ENCODE measurements at places on chromosomes 4 and X.

DNA sequence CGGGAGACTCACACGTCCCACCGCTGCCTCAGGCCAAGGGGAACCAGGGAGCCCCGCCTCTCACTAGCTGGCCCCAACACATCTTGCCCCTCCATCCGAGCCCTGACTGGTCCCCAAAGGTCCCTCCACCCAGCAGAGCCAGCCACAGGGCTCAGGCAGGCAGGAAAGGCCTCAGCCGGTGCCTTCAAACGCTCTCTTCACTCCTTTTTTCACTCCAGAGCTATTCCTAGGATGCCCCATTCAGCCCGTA is 1.5 kb upstream of the ARHGAP4 start:
- no peak for DNase-seq

GRCh38 chr4:133146574-133147241 is 2.4 kb upstream of the PCDH10 start:
- DNase-seq, result peak; percentile 78

DNA sequence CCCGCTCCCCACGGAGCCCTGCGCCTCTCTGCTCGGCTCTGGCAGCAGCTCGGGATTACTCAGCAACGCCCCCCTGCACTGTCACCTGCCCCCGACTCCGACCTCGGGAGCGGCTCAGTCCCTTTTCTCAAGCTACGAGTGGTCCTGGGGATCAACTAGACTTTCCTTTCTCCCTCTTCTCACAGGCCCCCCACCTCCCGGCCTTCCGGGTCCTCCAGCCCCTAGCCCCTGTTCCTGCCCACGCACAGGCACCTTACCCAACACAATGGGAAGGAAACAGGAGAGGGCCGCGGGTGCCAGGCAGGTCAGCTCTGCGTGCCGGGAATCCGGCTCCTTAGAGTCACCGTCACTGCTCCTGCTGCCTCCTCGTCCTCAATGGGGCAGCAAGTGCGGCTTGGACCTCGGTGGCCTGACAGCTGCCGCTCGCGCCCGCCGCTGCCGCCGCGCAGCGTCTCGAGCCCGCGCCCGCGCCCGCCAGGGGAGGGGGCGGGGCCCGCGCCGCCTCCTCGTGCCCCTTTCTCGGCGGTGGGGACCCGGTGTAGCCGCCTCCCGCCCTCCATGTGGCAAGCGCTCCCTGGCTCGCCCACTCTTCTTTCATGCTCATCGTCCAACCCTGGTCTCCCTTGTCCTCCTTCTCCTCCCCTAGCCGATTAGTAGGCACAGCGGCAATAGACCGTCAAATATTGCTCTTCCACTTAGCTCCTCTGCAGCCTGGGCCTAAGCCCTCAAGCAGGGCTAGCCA is at the start of gene RAB9B:
Gene RAB9B, minus strand, starts transcription at position 455 of the 742 bp plus-strand sequence. CDS start 6,473 bp downstream, outside the sequence.
- DNase-seq, result peak; percentile 32

DNA sequence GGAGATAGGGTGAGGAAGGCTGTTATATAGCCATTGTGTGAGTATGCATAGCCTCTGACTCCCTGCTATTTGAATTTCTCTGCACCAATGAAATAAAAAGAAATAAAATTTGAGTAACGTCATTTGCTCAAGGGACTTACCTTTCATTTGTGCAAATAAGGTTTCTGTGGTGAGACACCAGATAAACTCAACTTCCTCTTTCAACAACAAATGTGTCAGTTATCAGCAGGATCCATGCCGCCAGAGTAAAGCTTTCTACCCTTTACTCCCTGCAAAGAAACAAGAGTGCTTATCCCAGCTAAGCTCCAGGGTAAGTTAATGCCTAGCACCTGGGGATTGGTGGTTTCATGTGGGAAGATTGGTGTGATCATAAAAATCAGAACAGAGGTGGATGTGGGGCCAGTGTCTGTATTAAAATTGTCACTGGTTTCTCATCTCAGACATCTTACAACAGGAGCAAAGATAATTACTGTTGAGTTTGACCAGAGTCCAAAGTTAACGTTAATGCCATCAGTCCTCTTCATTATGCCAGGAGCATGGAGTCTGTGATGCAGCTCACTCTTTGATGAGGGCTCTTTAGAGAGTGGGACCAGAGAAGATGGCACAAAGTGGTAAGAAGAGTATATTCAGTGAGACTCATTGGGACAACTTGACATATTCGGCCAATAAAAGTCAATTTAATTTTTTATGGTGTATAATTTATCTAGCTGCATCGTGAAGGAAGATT is at the start of gene P2RY10:
Gene P2RY10, plus strand, starts transcription at position 206 of the 727 bp plus-strand sequence. CDS start 15,130 bp downstream, outside the sequence.
- DNase-seq, result no peak
